Stimulated activated CD8-positive, alpha-beta memory T cell treated with anti-CD3 and anti-CD28 coated beads, Interleukin-15, amount 100 ng/mL, for 48 hours (primary cell): ENCODE measurements at places on chromosomes 6 and 20.

GRCh38 chr20:33172781-33173180 lies 4.8 kb downstream of the BPIFA2 start:
- no peak for DNase-seq

- no peak for DNase-seq
Measured at GRCh38 chr20:62489186-62489931, 13.6 kb upstream of the GATA5 start.

GRCh38 chr6:135521431-135521830 lies 23.9 kb upstream of the AHI1 start:
- DNase-seq, result no peak

DNA sequence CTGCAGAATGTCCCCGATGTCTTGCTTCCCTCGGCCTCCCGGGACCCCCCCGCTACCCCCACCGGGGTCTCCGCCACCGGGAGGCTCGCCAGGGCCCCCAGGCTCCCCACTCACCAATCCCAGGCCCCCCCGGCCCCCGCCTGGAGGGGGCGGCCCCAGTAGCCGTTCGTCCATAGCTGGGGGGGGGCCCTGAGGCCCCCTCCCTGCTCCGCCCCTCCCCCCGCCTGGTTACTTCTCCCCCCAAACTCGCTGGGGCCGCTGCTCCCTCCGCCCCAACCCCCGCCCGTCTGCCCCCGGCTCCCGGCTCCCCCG lies 304 bp downstream of the PBX2 start:
- no peak for DNase-seq

GRCh38 chr6:90939906-90940305 lies 353.0 kb upstream of the MAP3K7 start:
- DNase-seq, result no peak

- no peak for DNase-seq
Measured at GRCh38 chr20:54711071-54711470, 235.7 kb downstream of the DOK5 start.

DNA sequence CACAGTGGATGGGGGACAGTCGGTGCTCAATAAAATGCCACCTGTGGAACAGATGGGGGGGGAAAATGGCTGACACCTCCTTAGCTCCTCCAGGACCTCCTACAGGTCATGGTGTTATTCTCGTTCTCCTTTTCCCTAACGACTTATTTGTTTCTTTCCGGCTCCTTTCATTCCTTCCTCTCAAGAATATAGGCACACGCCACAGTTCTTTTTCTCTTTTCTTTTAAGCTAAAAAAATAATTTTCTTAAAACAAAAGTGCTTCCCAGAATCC lies 1.4 kb upstream of the RNASET2 start:
- no peak for DNase-seq
